ENCODE measurements at places on chromosomes 1 and 21.

GRCh38 chr1:201610858-201611257, 71.9 kb downstream of the NAV1 start:
- DNase-seq, result no peak

- DNase-seq, result no peak
Measured at GRCh38 chr1:213539464-213539863, 448.3 kb upstream of the PROX1 start.

- DNase-seq, result peak; percentile 70
Measured at GRCh38 chr1:8663915-8664329, 153.5 kb downstream of the RERE start.

GRCh38 chr1:192668409-192668983, 32.5 kb downstream of the RGS13 start:
- no peak for DNase-seq

GRCh38 chr1:39849203-39849602, 34.1 kb downstream of the TRIT1 start:
- DNase-seq, result no peak

GRCh38 chr21:35134309-35134708, 85.2 kb upstream of the RUNX1 start:
- DNase-seq, result no peak

DNA sequence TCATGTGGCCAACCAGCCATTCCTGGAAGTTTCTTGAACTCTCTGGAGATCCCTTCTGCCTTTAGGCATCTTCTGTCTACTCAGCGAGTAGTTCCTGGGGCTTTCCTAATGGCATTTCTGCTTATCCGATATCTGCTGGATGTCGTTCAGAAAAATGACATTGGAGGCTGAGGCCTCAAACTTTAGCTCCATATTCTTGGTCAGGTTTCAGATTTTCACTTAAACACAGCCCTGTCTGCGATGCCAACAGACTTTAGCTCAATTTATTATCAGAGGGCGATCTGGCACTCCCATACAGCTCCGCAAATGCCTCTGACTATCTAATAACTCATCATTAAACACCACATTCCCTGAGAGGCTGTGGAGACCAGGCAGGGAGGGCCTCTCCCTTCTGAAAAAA, 46.3 kb upstream of the ETS2 start:
- no peak for DNase-seq

All from NAMALWA (cell line).